Activated CD4-positive, alpha-beta T cell treated with anti-CD3 and anti-CD28 coated beads for 36 hours (primary cell): ENCODE measurements at places on chromosomes 11 and 22.

DNA sequence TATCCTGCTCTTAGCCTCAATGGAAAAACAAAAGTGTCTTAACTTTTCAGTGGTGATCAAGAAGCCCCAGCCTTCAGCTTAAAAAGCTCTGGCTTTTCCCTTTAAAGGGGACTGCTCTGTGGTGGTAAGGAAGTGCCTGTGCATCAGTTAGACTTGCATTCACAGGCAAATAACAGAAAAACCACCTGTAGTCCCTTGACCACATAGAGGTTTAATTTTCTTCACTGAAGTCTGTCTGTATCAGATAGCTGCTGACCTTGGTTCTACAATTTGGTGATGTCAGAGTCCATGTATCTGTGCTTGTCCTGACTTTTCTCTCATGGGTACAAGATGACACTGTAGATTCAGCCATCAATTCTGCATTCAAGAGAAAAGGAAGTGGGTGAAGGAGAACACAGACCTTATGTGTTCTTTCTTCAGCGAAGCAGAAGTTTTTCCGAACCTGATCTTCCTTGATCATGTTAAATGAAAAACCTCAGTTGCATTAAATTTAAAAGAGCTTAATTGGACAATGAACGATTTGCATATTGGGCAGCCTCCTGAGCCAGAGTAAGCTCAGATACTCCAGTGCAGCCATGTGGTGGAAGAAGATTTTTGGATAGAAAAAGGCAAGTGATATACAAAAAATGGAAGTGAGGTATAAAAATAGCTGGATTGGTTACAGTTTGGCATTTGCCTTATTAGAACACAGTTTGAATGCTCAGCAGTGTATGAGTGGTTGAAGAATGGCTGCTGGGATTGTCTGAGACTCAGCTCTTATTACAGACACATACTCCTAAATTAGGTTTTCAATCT lies 43.2 kb upstream of the RDX start:
- DNase-seq = no peak

GRCh38 chr11:68775951-68776388 lies 24.6 kb upstream of the TESMIN start:
- no peak for DNase-seq

DNA sequence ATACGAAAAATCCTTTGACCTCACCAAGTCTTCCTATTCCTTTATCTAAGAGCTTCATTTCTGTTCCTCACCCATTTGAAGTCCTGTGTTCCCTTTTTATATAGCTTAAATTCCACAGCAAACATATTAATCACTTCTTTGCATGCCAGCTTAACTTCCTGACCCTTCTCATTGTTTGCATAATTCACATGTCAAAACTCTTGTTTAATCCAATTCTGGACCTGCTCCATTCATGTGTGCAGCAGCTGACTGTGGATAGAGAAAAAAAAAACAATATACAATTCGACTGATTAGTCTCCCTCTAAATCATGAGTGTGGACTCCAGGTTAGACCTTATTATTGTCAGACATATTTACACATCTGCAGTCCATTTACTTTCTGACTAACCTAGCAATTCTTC lies 991.2 kb upstream of the TENM4 start:
- DNase-seq = no peak

GRCh38 chr11:31643857-31644256 lies 134.3 kb downstream of the ELP4 start:
- no peak for DNase-seq

DNA sequence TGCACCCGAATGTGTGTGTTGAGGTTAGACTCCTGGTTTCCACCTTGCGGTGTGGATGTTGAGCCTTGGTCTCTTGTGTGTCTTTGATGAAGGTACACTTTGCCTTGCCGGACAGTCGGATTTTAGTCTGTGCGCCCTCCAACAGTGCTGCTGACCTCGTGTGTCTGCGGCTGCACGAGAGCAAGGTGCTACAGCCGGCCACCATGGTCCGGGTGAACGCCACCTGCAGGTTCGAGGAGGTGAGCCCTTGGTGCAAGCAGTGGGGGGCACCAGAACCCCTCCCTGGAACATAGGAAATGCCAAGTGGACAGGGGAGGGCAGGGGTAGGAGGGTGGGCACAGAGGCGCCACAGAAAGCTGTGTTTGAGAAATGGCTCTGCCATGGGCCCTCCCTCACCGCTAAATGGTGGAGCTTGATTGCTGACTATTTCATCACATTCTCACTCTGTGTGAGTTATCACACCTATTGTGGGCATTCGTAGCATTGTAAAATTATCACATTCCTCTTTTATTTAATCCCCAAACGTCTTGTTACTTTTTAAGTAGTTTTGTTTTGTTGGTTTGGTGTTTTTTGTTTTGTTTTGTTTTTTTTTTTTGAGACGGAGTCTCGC lies 26.4 kb upstream of the PANX2 start:
- no peak for DNase-seq

DNA sequence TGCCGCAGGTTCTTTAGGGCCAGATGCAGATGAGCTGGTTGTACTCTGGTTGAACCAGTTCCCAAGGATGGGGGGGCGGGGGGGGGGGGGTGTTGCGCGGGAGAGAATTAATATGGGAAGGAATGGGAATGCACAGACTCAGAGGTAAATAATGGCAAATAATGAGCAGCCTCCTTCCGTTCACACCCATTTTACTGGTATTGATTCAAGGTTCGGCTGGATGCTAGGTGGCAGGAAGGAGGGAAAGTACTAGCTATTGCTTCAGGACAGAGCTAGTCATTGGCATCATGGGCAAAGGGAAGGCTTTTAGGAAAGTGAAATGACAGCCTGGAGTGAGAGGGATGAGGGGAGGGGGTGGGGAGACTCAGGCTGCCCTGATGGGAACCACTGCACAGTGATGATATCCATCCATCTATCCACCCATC lies at the start of gene VSTM5:
TSS of gene VSTM5 (minus strand) at position 25 of the 425 bp plus-strand sequence. CDS start 116 bp downstream, outside the sequence.
- no peak for DNase-seq

DNA sequence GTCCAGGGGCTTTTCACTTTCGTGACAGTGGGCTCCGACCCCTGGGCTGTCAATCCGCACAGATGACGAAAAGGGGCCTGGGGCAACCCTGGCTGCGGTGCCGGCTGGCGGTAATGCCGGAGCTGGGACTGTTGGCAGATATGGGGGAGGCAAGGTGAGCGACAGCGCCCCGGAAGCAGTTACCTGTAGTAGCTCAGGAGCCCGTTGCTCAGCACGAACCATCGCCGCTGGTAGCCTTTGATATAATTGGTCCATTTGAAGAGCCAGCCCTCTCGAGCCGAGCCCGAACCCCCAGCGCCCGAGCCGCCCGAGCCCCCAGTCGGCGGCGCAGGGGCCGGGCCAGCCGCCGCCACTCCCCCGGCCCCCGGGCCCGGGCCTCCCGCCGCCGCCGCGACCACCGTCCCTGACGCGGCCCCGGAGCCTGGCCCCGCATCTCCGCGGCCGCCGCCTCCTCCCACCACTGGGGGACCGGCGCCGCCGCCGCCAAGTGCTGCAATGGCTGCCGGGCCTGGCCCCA lies 396 bp downstream of the OSBP start:
- DNase-seq = peak; percentile 76

- DNase-seq = no peak
Observed at GRCh38 chr11:409008-409599, 5.7 kb downstream of the SIGIRR start.

DNA sequence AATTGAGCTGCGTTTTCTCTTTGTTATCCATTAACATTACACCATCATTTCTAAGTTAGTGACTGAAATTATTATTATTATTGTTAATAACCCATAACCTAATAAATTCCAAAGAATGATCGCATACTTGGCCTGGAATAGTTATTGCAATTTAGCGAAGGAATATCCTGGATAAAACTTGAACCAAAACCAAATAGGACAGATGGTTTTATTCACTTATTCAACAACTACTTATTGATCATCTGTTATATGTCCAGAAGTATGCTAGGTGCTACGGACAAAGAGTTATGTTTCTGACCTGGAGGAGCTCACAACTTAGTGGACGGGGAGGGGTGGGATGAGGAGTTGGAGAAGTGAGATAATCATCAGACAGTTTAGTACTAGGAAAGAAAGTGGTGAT lies 44.8 kb upstream of the ARHGAP20 start:
- DNase-seq = no peak

DNA sequence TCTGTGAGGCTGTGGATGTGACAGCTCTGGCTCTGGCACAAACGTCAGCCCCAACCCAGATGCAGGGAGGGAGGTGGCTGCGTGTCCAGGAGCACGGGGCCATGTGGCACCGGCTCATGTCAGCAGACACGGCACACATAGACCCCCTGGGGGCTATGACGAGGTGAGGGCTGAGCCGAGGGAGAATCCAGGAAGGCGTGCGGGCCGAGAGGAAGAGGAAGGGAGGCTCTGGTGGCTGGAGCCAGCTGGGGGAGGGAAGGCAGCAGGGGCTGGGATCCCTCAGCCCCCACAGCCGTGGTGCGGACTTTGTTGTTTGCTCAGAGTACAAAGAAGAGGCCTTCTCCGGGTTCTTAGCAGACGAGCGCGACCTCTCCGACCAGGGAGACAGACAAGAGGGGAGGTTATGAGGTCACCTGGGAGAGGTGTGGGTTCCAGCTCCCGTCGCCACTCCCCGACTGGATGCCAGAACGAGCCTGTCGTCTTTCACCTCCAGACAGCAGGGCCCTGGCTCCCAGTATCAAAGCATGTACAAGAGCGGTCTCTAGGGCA lies 46.1 kb downstream of the CDKN1C start:
- no peak for DNase-seq

- no peak for DNase-seq
Observed at GRCh38 chr22:46272196-46272595, 4.4 kb downstream of the TTC38 start.

DNA sequence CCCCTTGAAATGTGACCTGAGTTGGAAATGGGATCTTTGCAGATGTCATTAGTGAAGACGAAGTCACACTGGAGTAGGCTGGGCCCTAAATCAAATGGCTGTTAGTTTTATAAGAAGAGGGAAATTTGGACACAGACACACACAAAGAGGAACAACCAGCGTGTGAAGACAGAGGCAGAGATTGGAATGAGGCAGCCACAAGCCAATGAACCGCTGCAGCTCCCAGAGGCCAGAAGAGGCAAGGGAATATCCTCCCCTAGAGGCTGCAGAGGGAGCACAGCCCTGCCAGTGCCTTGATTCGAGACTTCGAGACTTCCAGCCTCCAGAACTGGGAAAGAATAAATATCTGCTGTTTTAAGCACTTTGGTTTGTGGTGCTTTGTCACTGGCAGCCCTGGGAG lies 484.5 kb downstream of the MN1 start:
- DNase-seq = no peak

DNA sequence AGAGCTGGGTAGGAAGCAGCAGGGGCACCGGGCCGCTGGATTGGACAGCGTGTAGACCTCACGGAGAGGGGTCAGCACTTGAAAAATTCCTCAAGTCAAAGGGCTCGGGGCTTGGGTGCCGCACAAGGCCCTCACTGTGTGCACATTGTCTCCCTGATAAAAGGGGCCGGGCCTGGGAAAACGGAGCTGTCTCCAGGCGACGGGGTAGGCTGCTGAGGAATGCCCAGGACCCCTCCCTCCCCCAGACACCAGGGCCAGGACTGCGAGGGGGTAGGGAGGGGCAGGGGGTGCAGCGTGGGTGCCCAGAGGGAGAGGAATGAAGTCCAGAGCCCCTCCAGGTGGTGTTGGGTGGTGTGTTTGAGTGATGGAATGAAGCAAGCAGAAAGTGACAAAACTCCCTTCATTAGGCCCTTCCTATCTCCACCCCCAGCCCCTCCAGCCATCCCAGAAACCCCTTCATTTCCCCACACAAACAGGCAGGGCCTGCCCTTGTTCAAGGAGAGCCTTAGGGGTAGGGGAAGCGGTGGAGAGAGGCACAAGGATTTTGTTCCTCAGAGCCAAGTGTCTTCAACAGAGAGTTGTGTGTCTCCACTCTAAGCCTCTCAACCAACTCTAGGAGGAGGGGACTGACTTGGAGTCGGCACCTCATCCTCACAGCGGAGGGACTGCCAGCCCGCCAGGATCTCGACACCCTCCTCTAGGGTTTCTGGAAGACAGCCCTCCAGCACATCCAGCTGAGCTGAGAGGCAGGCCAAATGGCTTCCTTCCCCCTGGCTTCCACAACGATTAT lies 63.9 kb downstream of the SYN3 start:
- no peak for DNase-seq

DNA sequence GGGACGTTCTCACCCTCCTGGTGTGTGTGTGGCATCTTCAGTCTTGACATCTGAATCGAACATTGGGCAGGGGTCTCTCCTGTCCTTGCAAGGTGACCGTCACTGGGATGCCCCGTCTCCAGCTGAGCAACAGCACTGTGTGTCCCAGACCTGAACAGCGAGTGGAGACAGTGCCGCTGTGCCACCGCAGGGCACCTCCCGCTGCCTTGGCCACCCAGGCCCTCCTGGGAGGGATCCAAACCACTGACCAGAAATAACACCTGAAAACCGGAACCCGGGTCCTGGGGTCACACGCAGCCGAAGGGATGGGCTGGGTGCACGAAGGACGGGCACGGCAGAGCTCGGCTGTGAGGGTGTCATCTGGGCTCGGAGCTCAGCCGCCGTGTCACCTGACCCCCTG lies 102.2 kb downstream of the BRD1 start:
- DNase-seq = no peak

DNA sequence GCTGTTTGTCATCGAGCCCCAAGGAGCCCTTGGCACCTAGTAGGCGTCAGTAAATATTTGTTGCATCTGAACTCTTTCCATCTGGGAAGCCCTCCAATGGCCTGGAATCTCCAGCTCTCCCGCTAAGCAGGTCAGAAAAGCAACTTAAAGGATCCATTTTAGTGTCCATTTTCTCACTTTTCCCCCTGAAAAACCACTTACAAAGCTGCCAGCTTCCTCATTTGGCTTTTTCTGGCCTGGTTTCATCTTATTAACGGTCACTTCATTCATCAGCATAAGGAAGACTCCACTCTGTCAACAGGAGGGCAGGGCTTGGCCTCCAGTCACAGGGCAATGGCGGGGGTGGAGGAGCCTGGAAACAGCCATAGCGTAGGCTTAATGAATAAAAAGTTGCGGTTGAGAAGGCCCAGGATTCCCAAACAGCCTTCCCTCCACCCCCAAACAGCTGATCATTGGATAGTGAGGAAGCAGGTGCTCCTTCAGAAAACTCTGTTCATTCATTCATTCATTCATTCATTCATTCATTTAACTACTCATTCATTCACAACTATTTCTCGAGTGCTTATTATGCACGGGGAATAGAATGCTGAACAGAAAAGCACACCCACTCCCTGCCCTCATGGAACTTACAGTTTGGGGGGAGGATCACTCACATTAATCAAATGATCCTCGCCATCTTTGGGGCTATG lies 104.5 kb upstream of the RCN1 start:
- DNase-seq = no peak

DNA sequence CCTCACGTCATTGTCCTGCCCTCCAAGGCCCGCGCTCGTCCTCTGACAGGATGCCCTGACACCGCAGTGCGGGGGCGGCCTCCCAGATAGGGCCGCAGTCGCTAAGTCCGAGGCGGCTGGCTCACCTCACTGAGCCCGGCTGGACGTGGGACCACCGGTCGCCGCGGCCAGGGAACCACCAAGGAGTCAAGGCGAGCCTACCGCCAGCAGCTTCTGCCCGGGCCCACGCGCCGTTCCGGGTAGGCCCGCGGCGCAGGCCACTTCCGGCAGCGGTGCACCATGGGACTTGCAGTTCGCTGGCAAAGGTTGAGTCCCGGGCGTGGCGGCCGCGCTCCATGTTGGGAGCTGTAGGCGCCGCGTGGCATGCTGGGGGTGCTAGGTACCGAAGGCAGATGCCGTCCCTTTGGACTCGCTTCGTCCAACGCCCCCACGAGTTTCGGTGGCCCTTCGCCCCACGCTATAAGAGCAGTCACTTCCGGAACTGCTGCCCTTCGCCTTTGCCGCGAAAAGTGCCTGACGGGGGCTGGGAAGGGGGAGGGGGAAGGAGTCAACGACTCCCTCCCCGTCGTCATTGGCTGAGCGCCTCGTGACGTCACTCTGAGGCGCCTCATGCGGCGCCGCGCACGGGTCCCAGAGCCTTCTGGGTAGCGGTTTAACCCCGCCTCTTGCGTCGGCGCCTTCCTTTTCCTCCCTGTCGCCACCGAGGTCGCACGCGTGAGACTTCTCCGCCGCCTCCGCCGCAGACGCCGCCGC lies at the start of gene RPLP2:
TSS of gene RPLP2 (plus strand) at position 681 of the 753 bp plus-strand sequence. CDS start 268 bp downstream, outside the sequence.
- DNase-seq = peak; percentile 99
